Activated naive CD8-positive, alpha-beta T cell treated with anti-CD3 and anti-CD28 coated beads for 36 hours (primary cell): ENCODE measurements at places on chromosomes 6 and 20. TPM values are rescaled to one million over a fixed set of nuclear protein-coding genes. Genes with fewer than 3 reads are reported as not detected.

LPA gene
- total RNA-seq = not detected

CD24 gene
- 0.48 TPM for total RNA-seq

GRCh38 chr6:3803627-3804468, 45.3 kb upstream of the FAM50B start:
- H3K27ac ChIP-seq = no peak overlapping the region
- no peak overlapping the region for H3K4me3 ChIP-seq
- no peaks in the 10 kb centered on the region for H3K27me3 ChIP-seq
- no peaks in the 10 kb centered on the region for H3K36me3 ChIP-seq

- H3K27me3 ChIP-seq = peaks cover 10% of the 10 kb centered on the region
- no peak for DNase-seq
- H3K4me3 ChIP-seq = no peak overlapping the region
- peaks cover 30% of the 10 kb centered on the region for H3K4me1 ChIP-seq
- H3K36me3 ChIP-seq = no peaks in the 10 kb centered on the region
Measured at GRCh38 chr6:155188707-155189496, 74.9 kb upstream of the CLDN20 start.

DNA sequence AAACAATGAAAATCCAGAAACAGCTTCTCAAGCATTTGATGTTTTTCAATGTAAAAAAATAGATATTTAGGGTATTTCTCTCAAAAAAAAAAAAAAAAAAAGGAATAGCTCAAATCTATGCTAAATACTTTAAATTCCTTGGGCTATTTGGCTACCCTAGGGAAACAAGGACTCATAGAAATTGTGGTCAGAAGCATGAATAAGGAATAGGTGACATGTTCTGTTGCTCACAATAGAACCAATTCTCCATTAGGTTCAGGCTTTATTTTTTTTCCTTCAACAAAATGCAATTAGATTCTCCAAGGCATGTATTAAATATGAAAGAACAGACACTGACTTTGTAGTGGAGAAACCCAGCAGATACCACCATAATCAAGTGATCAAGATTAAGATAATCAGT, 904.3 kb upstream of the FLRT3 start:
- no peak overlapping the region for H3K27ac ChIP-seq
- H3K4me1 ChIP-seq = peaks cover 2% of the 10 kb centered on the region
- no peak for DNase-seq
- no peaks in the 10 kb centered on the region for H3K27me3 ChIP-seq

DNA sequence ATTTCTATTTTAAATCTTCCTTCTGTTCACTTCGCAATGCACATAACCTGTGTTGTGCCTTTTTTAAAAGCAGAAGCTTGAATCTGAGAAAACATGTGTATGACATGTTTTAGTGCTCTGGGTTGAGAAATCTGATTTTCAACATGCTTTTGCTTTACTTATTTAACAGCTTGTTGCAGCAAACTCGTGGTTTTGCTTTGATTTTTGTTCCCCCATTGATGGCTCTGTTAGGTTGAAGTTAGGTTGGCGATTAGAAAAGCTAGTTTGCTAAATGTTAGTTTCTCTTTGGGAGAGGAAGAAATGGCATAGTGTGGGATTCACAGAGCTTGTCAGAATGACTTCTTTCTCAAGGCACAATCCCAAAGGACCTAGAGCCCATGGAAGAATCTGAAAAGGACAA, 170.8 kb downstream of the TMEM242 start:
- peaks cover 8% of the 10 kb centered on the region for H3K36me3 ChIP-seq
- H3K4me3 ChIP-seq = no peak overlapping the region
- peaks cover 3% of the 10 kb centered on the region for H3K4me1 ChIP-seq
- no peaks in the 10 kb centered on the region for H3K27me3 ChIP-seq
- no peak overlapping the region for H3K27ac ChIP-seq
- no peak for DNase-seq
